Hepatocyte (in vitro differentiated cells): ENCODE measurements at places on chromosomes 3 and 15. TPM values are rescaled to one million over a fixed set of nuclear protein-coding genes. Genes with fewer than 3 reads are reported as not detected.

GRCh38 chr15:98935736-98936135 is 71.9 kb downstream of the PGPEP1L start:
- H3K27me3 ChIP-seq = no peaks in the 10 kb centered on the region
- no peak overlapping the region for H3K27ac ChIP-seq
- H3K4me3 ChIP-seq = no peak overlapping the region
- no peak for DNase-seq
- H3K4me1 ChIP-seq = peaks cover under 1% of the 10 kb centered on the region
- no peaks in the 10 kb centered on the region for H3K36me3 ChIP-seq

The CHRNA7 gene
- total RNA-seq = 4.0 TPM in 2 replicates

The CCDC39 gene
- total RNA-seq = not detected in 2 replicates

The GP9 gene
- total RNA-seq = not detected in 2 replicates
